Activated CD8-positive, alpha-beta memory T cell treated with anti-CD3 and anti-CD28 coated beads for 1 hour (primary cell): ENCODE measurements at places on chromosomes 7 and 10.

DNA sequence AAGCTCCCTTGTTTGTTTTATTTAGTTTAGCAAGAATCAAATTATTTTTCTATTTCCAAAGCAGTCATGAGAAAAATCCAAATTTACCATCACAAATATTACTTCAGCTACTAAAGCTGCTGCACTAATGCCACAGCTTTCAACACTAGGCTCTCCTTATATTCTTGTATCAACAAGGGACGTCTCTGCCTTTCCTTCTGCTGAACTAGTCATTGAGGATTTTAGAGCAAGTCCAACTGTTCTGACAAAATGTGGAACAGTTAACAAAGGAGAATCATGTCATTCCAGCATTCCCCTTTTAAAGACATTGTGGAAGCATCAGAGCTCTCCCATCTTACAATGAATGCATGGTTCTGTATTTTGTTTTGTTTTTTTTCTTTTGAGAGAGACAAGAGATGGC, 28.6 kb downstream of the FAM13C start:
- DNase-seq, result no peak

GRCh38 chr7:80681272-80681885, 42.9 kb downstream of the CD36 start:
- no peak for DNase-seq

- DNase-seq, result no peak
Measured at GRCh38 chr10:114821915-114822443, 399 bp downstream of the FHIP2A start.

DNA sequence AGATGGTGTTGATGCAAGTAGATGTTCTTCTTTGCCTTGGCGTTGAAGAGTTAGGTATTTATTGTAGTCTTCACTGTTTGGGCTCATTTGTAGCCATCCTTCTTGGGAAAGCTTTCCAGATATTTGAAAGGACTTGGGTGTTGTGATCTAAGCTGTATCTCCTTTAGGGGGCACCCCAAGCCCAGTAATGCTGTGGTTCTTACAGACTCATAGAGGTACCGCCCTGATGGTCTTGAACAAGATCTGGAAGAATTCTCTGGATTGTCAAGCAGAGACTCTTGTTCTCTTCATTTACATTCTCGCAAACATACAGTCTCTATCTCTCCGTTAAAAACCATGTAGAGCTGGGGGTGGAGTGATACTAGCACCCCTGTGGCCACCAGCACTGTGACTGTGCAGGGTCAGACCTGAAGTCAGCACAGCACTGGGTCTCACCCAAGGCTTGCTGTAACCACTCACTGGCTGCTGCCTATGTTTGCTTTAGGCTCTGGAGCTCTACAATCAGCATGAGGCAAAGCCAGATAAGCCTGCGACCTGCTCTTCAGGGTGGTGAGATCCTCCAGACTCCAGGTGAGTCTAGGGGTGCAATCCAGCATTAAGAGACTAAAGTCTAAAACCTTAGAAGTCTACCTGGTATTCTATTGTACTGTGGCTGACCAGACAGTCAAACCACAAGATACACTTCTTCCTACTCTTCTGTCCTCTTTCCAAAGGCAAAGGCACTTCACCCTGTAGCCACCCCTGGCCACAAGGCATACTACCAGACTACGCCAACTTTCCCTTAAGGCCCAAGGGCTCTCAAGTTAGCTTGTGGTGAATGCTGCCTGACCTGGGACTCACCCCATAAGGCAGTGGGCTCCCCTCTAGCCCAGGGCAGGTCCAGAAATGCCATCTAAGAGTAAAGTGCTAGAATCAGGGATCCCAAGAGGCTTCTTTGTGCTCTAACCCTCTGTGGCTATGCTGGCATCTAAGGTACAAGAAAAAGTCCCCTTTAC, 209.7 kb upstream of the TMEM196 start:
- DNase-seq, result no peak

DNA sequence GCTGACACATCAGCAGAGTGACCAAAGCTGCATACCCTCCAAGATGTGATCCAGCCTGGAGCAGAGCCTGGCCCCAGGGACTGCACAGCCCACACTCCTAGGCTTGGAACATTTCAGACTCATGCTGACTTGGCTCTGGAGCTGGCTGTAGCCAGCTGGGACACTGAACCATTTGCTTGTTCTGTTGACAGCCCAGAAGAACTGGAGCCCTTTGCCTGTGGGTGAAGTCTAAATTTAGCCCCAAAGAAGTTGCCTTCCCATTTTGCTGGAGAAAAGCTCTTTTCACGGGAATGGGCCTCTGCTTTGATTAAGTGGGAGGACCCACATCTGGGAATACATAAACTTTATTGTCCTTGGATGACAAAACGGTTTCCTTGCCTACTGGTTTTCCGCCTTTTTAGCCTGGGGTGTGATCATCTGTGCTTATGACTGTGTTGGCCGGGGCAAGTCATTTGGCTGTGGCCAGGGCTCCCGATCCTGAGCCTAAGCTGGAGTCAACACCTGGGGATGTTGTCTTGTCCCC, 186.2 kb upstream of the BMPER start:
- no peak for DNase-seq

- DNase-seq, result no peak
Measured at GRCh38 chr7:151420144-151420543, 10.3 kb upstream of the WDR86 start.

DNA sequence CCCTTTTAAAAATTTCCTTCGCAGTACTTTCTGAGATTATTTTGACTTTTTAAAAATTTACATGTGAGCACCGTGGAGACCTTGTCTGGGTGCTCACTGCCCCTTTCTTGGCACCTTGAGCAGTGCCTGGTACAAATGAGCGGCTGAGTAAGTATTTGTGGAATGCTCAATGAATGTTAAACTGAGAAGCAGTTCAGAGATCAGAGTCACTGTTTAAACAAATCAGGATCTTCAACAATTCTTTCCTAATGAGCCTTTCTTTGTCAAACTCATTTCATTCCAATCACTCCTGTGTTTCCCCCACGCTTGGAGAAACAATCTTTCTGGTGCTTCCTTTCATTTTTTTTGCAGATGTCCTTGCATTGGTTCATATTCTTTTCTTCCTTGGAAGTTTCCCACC, 611.3 kb upstream of the GALNT17 start:
- DNase-seq, result no peak
